ENCODE measurements at places on chromosomes 16 and 17.

DNA sequence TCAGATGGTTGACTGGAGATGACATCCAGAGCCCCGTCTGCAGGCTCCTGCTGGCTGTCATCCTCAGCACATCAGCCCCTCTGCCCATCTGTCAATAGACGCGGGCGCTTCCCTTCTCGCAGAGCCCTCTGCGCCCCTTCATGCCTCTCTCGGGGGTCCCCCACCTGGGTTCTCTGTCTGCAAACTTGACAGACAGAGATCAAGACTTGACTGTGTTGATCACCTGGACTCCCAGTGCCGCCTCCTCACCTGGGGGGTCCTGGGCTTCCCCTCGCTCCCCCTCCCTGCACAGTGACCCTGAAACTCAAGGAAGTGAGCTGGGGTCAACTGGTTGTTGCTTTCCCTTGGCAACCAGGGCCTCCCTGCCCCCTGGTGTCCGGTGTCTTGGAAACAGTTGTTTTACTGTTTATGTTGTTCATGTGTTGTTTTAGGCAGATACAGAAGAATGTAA lies 31.9 kb downstream of the RNF213 start:
- H3K4me3 ChIP-seq = no peak overlapping the region
- DNase-seq = no peak
- peaks cover 27% of the 10 kb centered on the region for H3K36me3 ChIP-seq
- H3K27ac ChIP-seq = no peak overlapping the region

DNA sequence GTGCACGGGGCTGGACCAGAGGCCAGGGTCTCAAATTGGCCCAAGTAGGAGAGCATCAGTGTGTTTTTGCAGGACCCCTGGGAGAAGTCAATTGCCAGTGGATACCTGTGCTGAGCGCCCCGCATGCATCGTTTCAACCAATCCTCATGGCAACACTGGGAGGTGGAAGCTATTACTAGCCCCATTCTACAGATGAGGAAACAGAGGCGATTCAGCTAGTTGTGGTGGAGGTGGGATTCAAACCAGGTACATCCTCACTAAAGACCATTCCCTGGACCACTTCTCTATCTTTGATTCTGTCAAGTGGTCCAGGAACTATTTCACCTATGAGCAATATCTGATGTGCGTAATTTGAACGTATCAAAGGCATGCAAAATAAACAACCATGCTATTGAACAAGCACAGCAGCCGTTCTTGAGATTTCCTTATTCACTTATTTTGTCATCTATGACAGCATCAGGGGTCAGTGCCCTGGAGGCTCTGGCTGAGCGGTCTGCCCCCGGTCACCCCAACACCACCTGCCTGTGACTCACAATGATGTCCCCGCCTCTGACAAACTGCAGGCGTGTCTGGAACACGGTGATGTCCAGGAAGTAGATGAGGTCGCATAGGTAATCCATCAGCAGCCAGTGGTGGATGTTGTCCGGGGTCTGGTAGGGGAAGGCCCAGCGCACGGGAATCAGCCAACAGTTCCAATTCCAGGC lies 54.0 kb downstream of the CNGB1 start:
- H3K4me3 ChIP-seq = no peak overlapping the region
- no peaks in the 10 kb centered on the region for H3K36me3 ChIP-seq
- H3K27ac ChIP-seq = no peak overlapping the region
- peaks cover 5% of the 10 kb centered on the region for H3K4me1 ChIP-seq
- DNase-seq = no peak

DNA sequence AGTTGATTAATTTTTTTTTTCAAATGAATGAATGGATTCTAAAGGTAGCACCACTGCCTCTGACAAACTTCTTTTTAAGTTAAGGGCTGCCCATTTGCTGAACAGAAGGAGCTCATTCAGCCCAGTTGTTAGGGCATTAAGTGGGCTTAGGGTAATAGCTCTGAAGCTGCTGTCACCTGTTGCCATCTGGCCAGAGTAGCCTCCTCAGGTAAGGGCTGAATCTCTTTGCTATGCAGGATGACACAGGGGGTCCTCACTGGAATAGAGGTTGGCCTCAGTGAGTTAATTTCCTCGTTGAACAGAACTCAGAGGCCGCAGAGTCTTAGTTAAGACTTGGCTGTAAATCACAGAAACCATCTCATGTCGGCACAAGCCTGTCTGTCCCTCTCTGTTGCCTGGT lies 232.8 kb downstream of the CCDC182 start:
- no peak for DNase-seq
- no peaks in the 10 kb centered on the region for H3K36me3 ChIP-seq
- no peak overlapping the region for H3K4me3 ChIP-seq
- peaks cover 8% of the 10 kb centered on the region for H3K4me1 ChIP-seq

DNA sequence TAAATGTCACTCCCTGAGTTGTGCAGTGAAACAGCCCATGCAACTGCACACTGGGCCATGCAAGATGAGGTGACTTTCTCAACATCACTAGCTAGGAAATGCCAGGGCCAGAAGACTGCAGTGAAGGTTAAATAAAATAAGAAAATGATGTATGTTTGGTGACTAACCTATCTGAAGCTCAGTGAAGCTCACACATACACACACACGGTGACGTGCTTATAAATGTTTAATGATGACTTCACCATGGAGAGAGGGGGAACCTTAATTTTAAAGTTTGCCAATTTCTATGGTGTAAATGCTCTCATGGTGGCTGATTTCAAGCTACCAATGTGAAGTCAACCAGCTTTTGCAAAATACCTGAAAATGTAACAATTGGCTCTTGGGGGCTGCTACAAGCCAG lies 166.4 kb downstream of the MAF start:
- H3K4me3 ChIP-seq = no peak overlapping the region
- H3K36me3 ChIP-seq = no peaks in the 10 kb centered on the region
- H3K4me1 ChIP-seq = no peaks in the 10 kb centered on the region
- no peaks in the 10 kb centered on the region for H3K27me3 ChIP-seq
- DNase-seq = no peak
- no peak overlapping the region for H3K27ac ChIP-seq

GRCh38 chr17:71942626-71943025 lies 178.2 kb upstream of the SOX9 start:
- no peak for DNase-seq
- H3K36me3 ChIP-seq = no peaks in the 10 kb centered on the region
- no peaks in the 10 kb centered on the region for H3K27me3 ChIP-seq
- no peak overlapping the region for H3K27ac ChIP-seq
- H3K4me3 ChIP-seq = no peak overlapping the region

GRCh38 chr16:945271-946047 lies 25.3 kb downstream of the LMF1 start:
- H3K36me3 ChIP-seq = peaks cover 22% of the 10 kb centered on the region
- no peak overlapping the region for H3K4me3 ChIP-seq
- DNase-seq = no peak
- no peaks in the 10 kb centered on the region for H3K4me1 ChIP-seq

DNA sequence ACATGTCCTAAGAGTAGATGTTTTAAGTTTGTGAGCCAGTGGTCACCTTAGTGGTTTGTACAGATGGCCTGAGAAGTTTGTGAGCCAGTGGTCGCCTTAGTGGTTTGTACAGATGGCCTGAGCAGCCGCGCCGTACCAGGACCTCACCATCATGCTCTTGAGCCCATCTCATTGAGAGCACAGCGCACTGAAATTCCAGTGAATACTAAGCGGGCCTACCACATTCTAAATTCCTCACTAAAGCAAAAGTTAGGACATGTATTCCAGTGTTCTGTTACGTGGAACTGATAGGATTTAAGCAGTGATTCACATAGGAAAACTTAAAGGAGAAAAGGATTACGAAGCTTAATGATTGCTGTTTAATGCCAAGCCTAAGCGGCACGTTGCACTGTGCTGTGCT lies 3.9 kb downstream of the USP10 start:
- H3K36me3 ChIP-seq = no peaks in the 10 kb centered on the region
- H3K4me3 ChIP-seq = no peak overlapping the region
- no peaks in the 10 kb centered on the region for H3K27me3 ChIP-seq
- no peak for DNase-seq
- H3K27ac ChIP-seq = no peak overlapping the region

DNA sequence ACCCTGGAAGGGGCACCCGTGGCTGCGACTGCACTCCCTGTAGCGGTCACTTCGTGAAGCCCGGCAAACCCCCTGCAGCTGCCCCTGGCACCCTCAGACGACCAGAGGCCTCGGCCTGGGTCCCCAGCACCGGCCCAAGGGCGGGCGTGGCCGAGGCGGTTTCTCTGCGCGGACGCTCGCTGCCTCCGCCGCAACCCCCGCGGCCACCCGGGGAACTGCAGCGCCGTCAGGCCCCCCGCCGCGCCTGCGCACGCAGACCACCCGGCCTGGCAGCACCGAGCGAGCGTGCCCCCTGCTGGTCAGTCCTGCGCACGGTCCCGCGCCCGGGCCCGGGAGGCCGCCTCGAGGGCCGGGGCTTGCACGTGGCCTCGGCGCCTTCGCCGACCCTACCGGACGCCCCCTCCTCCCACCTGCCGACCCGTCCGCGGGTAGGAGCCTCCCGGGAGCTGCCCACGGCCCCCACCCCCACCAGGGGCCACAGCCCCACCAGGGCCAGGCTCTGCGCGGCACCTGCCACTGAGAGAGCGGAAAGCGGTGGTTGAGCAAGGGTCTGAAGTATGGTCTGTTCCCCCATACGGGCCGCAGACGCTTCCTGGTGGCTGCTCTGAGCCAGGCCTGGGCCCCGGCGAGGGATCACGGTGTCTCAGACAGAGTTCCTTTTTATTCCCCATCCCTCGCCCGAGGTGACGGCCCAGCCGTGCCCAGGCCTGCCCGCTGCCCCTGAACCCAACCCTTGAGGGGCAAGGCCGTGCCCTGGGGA lies 11.5 kb upstream of the HS3ST6 start:
- H3K36me3 ChIP-seq = no peaks in the 10 kb centered on the region
- H3K4me1 ChIP-seq = no peaks in the 10 kb centered on the region
- DNase-seq = peak; percentile 94
- no peak overlapping the region for H3K27ac ChIP-seq
- H3K27me3 ChIP-seq = no peaks in the 10 kb centered on the region

GRCh38 chr16:29999605-30000004 lies 3.6 kb downstream of the INO80E start:
- no peak overlapping the region for H3K4me3 ChIP-seq
- H3K4me1 ChIP-seq = peaks cover 43% of the 10 kb centered on the region
- H3K27me3 ChIP-seq = no peaks in the 10 kb centered on the region
- peaks cover 5% of the 10 kb centered on the region for H3K36me3 ChIP-seq
- DNase-seq = no peak

GRCh38 chr16:35795361-35796029 lies 2336.1 kb downstream of the TP53TG3F start:
- H3K27me3 ChIP-seq = no peaks in the 10 kb centered on the region
- no peak overlapping the region for H3K27ac ChIP-seq
- H3K4me1 ChIP-seq = no peaks in the 10 kb centered on the region
- DNase-seq = no peak
- no peak overlapping the region for H3K4me3 ChIP-seq
- peaks cover 20% of the 10 kb centered on the region for H3K36me3 ChIP-seq

- no peaks in the 10 kb centered on the region for H3K36me3 ChIP-seq
- peaks cover 9% of the 10 kb centered on the region for H3K27me3 ChIP-seq
- no peak for DNase-seq
- no peak overlapping the region for H3K27ac ChIP-seq
- H3K4me3 ChIP-seq = no peak overlapping the region
These were observed 122.5 kb downstream of the ZNF423 start for GRCh38 chr16:49733313-49734009.

DNA sequence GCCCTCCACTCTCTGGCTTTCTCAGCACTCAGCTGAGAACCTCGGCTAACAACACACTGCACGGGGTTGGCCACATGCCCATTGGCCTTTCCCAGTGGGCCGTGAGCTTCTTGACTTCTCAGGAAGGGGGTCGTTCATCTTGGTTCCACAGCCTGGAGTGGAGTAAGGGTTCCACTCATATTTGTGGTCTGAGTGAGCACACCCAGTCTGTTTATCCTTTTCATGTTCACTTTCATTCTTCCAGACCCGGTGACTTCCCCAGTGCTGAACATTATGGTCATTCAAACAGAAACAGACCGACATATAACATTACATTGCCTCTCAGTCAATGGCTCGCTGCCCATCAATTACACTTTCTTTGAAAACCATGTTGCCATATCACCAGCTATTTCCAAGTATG lies 8.2 kb downstream of the MILR1 start:
- DNase-seq = no peak
- H3K36me3 ChIP-seq = no peaks in the 10 kb centered on the region
- H3K27me3 ChIP-seq = no peaks in the 10 kb centered on the region
- H3K4me1 ChIP-seq = peaks cover 8% of the 10 kb centered on the region
- no peak overlapping the region for H3K27ac ChIP-seq

GRCh38 chr17:45666046-45666600 lies 118.0 kb upstream of the CRHR1 start:
- H3K4me1 ChIP-seq = peaks cover 3% of the 10 kb centered on the region
- DNase-seq = peak; percentile 49
- no peak overlapping the region for H3K27ac ChIP-seq
- no peaks in the 10 kb centered on the region for H3K36me3 ChIP-seq
- peaks cover 25% of the 10 kb centered on the region for H3K27me3 ChIP-seq

- no peak overlapping the region for H3K4me3 ChIP-seq
- no peak for DNase-seq
- H3K4me1 ChIP-seq = no peaks in the 10 kb centered on the region
These were observed 31.0 kb upstream of the C16orf78 start for GRCh38 chr16:49342336-49343265.

DNA sequence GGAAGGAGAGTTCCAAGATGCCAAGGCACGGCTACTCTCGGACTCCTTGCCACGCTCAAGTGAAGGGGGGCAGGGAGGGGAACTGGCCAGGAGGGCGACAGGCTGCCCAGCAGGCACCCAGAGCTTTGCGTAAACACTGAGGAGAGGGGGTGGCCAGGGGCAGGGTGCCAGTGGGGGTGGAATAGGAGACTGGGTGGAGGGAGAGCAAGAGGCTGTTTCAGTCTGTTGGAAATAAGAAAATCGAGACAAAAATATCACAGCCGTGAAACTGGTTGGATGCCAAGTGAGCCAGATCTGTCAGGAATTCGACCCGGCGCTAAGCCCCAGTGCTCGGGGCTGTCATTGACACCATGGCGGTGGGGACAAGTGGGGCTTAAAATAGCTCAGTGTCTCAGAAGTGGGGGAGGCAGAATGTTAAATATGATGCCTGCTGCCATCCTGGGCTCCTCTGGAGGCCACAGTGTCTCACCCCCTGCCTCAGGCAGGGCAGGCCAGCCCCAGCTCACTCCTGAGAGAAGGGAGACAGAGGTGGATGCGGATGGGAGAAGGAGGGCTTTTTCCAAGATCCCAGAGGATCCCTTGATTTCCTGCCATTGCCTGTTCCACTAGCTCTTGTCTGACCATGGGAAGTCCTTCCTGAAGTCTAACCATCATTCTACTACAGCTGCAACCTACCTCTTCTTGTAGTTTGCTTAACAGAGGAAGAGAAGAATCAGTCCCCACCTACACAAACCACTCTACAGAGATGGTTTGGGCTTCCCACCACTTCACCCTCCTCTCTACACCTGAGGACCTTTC lies 9.5 kb downstream of the PNMT start:
- H3K4me1 ChIP-seq = peaks cover 58% of the 10 kb centered on the region
- DNase-seq = no peak
- peak overlapping the region; percentile 94 for H3K27ac ChIP-seq
- no peaks in the 10 kb centered on the region for H3K36me3 ChIP-seq

DNA sequence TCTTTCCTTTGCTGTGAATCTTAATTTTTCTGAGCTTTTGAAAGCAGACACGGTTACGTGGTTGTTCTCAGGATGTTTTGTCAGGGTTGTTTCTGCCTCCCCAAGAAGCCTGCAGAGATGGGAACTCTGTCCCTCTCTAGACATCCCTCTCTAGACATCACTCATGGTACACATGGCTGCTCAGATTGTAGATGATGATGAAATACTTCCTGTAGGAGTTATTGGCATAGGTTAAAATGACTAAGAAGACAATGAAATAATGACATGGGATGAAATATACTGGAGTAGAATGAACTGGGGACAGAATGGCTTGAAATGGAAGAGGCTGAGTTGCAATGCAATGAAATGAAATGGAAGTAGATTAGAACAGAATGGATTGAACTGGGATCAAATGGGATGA lies 253.4 kb downstream of the SHISA9 start:
- H3K27me3 ChIP-seq = no peaks in the 10 kb centered on the region
- no peaks in the 10 kb centered on the region for H3K4me1 ChIP-seq
- H3K36me3 ChIP-seq = no peaks in the 10 kb centered on the region

All from natural killer cell treated with Interleukin-12 subunit alpha and Interleukin-12 subunit beta and Interleukin-15 and Interleukin-18, amount 100 ng/mL, for 72 hours (primary cell).